ENCODE measurements at places on chromosomes 5 and 9.

GRCh38 chr9:94798708-94799107 is 72.2 kb downstream of the AOPEP start:
- DNase-seq: no peak

- DNase-seq: no peak
Observed at GRCh38 chr5:1745796-1746370, 53.8 kb downstream of the MRPL36 start.

GRCh38 chr9:123108976-123109375 is 75.5 kb downstream of the GPR21 start:
- no peak for DNase-seq

GRCh38 chr5:102545175-102545574 is 46.4 kb upstream of the SLCO6A1 start:
- DNase-seq: no peak

DNA sequence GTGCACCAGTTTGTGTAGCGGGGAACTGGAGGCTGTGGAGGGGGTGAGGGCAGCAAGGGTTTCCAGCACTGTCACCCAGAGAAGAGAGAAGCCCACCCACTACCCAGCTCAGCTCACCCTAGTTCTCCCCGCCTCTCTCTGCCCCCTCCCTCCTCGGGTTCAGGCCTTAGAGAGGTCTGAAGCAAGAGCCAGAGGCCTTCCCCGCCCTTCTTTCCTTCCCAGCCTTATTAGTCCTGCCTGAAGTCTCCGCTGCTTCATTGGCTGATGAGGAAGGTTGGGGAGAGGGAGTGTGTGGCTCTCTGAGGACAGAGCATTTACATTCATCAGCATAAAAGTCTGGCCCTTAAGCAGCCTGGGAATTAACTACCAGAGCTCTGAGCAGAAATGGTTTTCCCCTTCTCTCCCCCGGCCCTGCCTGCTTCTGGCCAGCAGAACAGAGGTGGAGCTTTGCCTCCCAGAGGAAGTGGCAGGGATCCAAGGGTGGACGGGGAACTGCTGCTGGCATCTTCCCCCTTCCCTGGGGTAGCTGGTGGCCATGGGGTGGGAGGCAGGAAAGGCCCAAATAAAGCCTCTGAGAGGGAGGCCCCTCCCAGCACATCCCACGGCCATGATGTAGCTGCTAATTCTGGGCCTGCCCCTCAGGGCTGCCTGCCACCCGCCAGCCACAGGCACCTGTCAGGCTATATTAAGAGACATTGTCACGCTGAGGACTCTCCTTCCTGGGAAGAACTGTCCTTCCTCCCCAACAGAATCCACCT is 4.1 kb downstream of the DNAJB5 start:
- no peak for DNase-seq

GRCh38 chr9:26205261-26205660 is 527.0 kb upstream of the TUSC1 start:
- DNase-seq: no peak

DNA sequence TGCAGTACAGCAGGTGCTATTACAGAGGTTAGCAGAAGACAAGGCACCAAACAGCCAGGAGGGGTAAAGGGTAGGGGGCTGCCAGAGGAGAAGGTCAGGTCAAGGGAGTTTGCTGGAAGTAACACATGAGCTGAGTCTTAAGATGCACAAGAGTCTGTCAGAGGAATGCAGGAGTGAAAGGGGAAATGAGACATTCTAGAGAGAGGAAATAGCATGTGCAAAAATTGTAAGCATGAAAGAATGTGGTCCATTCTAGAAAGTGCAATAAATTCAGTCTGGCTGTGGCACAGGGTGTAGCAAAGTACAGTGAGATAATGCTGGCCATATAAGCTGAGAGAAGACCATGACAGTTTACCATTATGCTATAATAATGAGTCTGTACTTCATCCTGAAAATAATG is 6.6 kb downstream of the GOLGA1 start:
- DNase-seq: no peak

DNA sequence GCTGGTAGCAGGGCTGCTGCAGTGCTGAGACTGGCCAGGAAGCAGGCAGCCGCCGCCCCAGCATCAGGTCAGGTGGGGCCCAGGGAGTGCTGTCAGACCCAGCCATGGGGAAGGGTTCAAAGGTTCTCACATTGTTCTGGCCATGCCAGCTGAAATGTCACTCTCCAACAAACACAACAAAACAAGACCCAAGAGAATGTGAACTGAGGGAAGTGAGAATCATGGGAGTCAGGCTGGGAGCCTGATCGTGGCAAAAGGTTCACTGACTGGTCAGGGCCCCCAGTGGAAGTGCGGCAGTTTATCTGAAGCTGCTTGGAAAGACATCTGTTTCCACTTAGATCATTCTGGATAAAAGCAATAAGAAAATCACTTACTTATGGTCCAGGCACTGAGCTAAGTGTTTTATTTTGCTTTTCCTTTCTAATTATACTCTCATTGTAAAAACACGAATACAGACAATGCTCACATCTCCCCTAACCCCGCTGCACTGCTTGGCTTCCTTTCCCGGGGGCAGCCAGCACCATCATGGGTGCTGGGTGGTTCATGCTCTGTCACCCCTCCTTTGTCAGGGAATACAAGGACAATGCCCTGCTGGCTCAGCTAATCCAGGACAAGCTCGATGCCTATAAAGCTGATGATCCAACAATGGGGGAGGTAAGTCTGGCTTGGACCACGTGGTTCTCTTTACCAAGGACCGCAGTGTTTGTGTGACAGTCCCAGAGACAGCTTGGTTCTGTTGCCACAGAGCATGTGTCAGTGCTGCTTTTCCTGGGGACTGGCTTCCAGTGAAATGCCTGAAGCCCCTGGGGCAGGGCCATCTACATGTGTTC is 41.9 kb upstream of the CFAP157 start:
- DNase-seq: no peak

DNA sequence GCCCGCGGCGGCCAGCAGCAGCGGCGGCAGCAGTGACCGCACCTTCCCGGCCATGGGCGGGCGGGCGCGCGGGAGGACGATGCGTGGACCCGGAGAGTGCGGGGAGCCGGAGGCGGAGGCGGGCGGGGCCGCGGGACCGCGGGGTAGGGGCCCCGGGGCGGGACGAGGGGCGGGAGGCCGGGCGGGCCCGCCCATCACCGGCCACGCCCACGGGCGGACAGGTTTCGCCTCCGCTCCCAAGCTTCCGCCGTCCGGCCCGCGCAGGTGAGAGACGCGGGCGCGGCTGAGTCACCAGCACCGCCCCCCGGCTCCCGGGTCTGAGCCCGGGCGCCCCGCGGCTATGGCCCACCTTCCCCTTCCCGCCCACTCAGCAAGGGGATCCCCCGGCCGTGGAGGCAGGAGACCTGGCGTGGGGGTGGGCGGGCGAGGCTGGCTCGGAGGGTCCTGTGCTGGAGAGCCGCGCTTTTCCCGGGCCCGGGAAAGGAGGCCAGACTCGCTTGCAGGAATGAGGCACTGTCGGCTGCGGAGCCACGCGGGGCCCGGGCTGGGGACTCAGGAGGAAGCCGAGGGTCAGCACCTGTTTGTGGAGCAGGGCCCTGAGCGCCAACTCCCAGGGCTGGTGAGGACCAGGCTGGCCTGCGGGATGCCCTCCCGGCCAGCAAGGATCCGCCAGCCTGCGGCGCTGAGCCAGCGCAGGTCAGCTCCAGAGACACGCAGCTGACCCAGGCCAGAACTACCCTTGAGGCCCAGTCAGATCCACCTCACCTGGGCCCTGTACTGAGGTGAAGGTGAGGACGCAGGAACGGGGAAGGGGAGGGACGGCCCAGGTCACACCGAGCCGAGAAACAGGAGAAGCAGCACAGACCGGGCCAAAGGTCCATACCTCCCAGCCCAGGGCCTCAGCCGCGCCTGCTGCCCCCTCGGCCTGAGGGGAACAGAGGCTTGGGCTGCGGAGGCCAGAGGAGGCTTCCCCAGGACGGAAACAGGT is at the start of gene ENTPD2:
TSS of gene ENTPD2 (minus strand) at position 118 of the 988 bp plus-strand sequence. CDS start at position 54, 64 bp downstream.
- DNase-seq: peak; percentile 44

DNA sequence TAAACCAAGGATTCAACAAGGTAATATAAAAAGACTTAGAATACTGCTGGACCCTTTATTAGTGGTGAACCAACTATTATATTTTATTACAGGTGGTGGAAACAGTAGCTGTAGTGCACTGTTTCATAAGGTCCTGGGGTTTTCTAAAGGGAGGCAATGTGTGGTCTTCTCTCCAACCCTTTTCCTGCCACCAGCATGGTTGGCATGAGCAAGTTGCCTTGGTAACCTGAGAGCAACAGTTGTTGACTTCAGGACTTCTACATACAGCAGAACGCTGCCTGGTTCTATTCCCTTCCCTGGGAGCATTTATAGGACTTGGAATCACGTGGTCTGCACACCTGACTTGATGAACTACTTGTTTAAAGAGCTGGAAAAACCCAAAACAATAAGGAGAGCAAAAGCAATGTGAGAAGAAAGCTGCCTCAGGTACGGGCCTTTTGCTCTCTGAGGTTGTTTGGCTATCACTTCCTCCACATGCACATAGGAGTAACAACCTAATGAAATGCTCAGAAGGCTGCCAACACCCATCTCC is 81.1 kb upstream of the RAI14 start:
- DNase-seq: no peak

- no peak for DNase-seq
Observed at GRCh38 chr9:2411459-2412215, 209.9 kb upstream of the VLDLR start.

- DNase-seq: no peak
Observed at GRCh38 chr9:71514344-71514975, 253.9 kb downstream of the CEMIP2 start.

GRCh38 chr5:62702126-62702525 is 123.5 kb downstream of the LRRC70 start:
- DNase-seq: no peak

- DNase-seq: no peak
Observed at GRCh38 chr5:157610990-157611389, 35.4 kb upstream of the ADAM19 start.

GRCh38 chr5:177992466-177992865 is 3.6 kb downstream of the PROP1 start:
- no peak for DNase-seq

GRCh38 chr5:72063219-72063819 is 44.0 kb upstream of the MAP1B start:
- no peak for DNase-seq

DNA sequence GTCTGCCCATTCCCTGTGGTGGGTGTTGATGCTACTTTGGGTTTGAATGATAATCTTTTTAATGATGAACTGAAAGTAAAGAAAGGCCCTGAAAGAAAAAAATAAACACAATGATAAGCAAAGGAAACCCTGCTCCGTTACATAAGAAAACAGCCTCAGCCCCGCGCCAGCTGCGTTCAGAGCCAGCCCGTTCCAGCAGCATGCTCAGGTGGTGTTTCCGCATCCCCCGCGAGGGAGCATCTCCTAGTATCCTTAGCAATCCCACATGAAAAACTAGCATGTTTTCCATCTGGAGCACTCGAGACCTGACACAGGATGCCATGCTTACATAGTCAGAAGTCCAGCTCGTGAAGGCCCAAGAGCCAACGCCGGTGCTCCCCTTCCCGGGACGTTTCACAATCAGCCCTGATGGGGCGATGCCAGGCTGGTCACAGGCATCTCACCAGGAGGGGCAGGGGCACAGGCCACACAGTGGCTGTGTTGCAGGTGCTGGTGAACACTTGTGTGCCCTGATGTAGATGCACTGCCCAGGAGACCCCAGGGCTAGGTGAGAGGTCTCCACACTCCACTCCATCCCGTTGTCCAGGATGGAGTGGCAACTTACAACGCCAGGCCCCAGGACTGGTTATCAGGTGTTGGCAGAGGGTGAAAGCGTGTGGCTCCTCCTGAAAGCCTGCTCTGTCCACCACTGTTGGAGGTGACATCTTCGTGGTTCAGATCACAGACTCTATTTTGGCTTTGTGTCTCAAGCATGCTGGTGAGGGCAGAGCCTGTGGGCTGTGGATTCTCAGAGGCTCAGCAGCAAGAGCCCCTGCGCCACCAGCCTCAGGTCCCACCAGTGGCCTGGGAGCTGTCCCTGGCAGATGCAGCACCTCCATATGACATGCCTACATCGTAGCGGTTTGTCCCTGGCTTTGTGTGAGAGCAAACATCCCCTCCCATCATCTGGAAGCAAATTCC is 246.8 kb upstream of the IRX1 start:
- DNase-seq: no peak

DNA sequence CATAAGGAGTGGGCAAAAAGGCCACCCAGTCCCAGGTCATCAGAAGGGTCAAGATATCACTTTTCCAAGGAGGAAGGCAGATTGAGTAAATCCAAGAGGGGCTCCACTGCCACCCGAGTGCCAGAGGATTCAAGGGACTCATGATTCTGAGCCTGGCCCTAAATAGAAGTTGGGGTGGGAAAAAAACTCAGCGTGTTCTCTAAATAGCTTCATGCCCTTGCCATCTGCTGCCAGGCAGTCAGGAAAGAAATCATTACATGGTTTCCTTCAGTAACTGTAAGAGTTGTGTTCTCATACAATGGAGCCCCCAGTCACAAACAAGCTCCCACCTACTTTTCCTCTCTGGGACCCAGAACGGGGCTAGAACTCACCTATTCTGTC is 37.2 kb downstream of the SAR1B start:
- no peak for DNase-seq

DNA sequence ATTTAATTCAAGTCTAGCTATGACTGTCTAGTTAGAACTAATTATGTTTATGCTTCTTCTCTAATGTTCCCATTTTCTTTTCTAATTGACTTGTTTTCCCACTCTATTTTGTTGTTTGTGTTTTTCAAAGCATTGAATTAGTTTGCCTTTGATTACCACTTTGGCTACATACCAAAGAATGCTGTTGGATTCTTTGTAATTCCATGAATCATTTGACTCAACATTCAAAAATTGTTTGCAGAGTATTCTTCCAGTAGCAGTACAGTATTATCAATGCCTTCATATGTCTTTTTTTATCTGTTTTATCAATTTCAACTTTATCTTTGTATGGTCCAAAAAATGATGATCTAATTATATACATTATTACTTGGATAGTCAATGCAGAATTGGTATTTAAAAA is 288.7 kb downstream of the RFX3 start:
- DNase-seq: no peak

DNA sequence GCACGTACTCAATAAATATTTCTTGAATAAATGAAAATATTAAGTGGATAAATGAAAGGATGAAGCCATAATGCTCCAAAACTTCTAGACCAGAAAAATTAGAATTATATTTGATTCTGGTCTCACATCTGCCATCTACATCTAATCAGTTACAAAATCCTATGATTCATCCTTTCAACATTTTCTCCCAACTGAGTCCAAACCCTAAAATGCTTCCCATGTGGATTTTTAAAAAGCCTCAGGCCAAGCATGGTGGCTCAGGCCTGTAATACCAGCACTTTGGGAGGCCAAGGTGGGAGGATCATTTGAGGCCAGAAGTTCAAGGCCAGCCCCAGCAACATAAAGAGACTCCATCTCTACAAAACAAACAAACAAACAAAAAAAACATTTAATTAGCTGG is 31.6 kb upstream of the FST start:
- no peak for DNase-seq

GRCh38 chr5:32387211-32387610 is 57.3 kb downstream of the ZFR start:
- no peak for DNase-seq

- DNase-seq: no peak
Observed at GRCh38 chr5:138457531-138458275, 7.6 kb upstream of the EGR1 start.

All from stimulated activated CD8-positive, alpha-beta memory T cell treated with anti-CD3 and anti-CD28 coated beads, Interleukin-15, amount 100 ng/mL, for 4 hours (primary cell).